ENCODE measurements at places on chromosomes 6 and 20. TPM values are rescaled to one million over a fixed set of nuclear protein-coding genes. Genes with fewer than 3 reads are reported as not detected.

- H3K4me3 ChIP-seq = no peak overlapping the region
- DNase-seq = no peak
- H3K27ac ChIP-seq = no peak overlapping the region
- H3K27me3 ChIP-seq = peaks cover 2% of the 10 kb centered on the region
Measured at GRCh38 chr6:134602123-134602522, 284.2 kb upstream of the SGK1 start.

TREML2 gene
- total RNA-seq = 4.5 TPM

- no peaks in the 10 kb centered on the region for H3K36me3 ChIP-seq
- no peak overlapping the region for H3K4me3 ChIP-seq
- no peaks in the 10 kb centered on the region for H3K27me3 ChIP-seq
- no peak overlapping the region for H3K27ac ChIP-seq
- DNase-seq = no peak
Measured at GRCh38 chr20:23293689-23294088, 56.9 kb upstream of the NXT1 start.

SLC35F1 gene
- not detected for total RNA-seq

- H3K27me3 ChIP-seq = peaks cover 5% of the 10 kb centered on the region
- DNase-seq = no peak
- no peaks in the 10 kb centered on the region for H3K4me1 ChIP-seq
- H3K36me3 ChIP-seq = no peaks in the 10 kb centered on the region
Measured at GRCh38 chr6:72367439-72367838, 254.4 kb upstream of the KCNQ5 start.

DNA sequence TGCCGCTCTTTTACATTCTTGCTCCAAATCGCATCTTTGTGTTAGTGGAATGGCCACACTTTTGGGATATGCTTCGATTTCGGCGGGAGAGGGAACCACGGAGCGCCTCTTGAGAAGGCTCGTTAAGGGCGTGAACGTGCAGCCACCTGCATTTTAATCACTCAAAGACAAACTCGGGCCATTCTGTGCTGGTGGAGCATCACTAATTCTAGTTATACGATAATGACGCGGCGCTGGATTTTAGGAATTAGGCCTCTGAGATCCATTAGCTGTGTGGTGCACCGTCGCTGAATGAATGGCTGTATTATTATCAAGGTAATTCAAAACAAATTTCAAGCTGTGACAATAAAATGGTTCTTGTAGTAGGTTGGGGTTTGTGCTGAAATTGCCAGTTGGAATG lies 305.6 kb downstream of the CDH4 start:
- H3K27ac ChIP-seq = no peak overlapping the region
- H3K4me3 ChIP-seq = no peak overlapping the region
- no peak for DNase-seq

DNA sequence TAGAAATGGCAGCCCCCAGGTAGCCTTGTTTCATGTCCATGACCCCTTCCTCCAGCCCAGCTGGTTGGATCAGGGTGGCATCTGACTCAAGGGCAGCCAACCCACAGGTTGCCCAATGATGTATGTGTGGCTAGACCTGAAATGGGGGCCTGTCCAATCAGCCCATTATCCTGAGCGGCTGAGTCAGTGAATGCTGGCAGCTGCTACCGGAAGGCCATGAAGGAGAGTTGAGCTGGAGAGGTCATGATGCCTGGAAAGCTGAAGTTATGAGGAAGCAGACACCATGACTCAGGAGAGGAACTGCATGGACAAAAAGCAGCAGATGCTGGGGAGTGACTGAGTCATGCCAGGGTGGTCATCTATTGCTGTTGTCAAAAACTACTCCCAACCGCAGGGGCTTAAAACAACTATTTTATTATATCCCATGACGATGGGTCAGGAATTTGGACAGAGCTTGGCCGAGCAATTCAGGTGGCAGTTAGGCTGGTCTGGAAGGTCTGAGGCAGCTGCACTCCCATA lies 67.3 kb downstream of the MDGA1 start:
- DNase-seq = no peak
- peaks cover 16% of the 10 kb centered on the region for H3K27me3 ChIP-seq
- H3K27ac ChIP-seq = no peak overlapping the region
- H3K4me3 ChIP-seq = no peak overlapping the region
- no peaks in the 10 kb centered on the region for H3K4me1 ChIP-seq

- H3K36me3 ChIP-seq = peaks cover 87% of the 10 kb centered on the region
- DNase-seq = no peak
- peaks cover 89% of the 10 kb centered on the region for H3K4me1 ChIP-seq
- peak overlapping the region; percentile 80 for H3K4me3 ChIP-seq
Measured at GRCh38 chr20:31712112-31712553, 10.5 kb downstream of the BCL2L1 start.

CDS2 gene
- 39.8 TPM for total RNA-seq

DNA sequence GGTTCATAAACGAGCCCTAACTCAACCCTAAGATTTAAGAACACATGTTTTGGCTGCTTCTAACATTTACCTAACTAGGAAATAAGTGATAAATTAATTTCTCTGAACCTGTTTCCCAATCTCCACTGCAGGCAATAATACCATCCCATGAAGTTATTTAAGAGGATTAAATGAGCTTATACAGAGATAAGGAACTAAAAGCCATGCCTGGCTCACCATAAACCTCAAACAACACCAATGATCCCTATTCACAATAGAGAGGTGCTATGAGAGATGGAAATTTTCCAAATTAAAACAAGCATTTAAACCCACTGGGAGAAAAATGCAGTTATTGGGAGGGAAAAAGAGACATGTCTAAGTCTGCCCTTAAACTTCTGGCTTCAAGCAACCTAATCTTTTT lies 33.9 kb upstream of the KLHL31 start:
- H3K4me1 ChIP-seq = peaks cover 9% of the 10 kb centered on the region
- H3K36me3 ChIP-seq = no peaks in the 10 kb centered on the region
- peaks cover 8% of the 10 kb centered on the region for H3K27me3 ChIP-seq
- no peak for DNase-seq

SLC32A1 gene
- not detected for total RNA-seq

DNA sequence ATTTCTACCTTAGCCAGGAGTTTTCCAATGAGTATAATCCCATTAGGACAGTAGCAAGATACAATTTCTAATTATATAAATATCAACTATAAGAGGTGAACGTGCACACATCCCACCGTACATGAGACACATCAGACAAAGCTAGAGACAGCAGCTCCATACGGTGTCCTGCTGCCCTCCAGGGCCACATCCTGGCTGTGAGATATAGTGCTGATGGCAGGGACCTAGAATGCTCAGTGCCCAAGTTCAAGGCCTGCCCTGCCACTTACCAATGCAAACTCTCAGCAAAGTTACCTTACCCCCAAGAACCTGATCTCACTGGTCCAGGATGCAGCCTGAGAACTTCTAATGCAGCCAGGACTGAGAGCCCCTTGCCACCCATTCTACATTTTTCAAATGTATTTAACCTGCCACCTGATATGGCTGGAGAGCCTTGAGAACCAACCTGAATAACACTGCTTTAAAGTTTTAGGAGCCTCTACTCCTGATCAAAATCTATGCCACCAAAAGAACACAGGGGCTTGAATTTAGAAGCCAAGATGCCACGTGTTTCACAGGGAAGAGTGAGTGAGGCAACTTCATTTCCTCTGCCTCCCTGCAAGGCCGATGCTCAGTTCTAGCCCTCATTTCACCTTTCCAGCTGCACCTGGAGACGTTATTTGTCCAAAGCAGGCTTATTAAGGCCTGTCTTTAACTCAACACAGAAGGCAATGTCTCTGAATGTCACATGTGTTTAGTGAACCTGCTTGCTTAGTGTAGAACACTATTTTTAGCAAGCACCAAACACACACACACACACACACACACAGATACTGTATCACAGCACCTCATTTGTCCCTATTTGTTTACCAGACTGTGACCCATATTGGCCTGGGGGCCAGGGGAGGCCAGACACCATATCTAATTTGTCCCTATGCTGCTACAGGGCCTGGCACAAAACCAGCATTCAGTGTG lies 6.1 kb downstream of the NFATC2 start:
- no peaks in the 10 kb centered on the region for H3K27me3 ChIP-seq

DNA sequence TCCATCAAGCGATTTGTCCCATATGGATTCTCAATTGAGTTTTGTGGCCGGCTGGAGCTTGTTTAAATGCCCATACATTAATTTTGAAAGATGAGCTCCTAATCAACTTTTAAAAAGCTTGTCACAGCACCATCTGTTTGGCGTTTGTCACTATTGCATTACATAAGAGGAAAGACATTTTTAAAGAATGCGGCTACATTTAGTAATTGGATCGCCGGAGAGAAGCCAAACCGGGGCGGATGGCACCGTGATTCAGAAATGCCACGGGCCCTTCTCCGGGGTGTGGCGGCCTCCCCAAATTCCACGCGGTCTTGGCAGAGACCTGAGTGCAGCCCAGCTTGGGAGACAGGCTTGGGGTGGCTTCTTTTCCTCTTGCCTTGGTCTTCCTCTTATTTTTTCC lies 67.7 kb upstream of the ZNFX1 start:
- no peak for DNase-seq
- H3K4me1 ChIP-seq = no peaks in the 10 kb centered on the region

- H3K4me1 ChIP-seq = no peaks in the 10 kb centered on the region
- no peak overlapping the region for H3K27ac ChIP-seq
- no peaks in the 10 kb centered on the region for H3K36me3 ChIP-seq
- peaks cover 9% of the 10 kb centered on the region for H3K27me3 ChIP-seq
Measured at GRCh38 chr20:33291830-33292355, 8.9 kb downstream of the BPIFB1 start.

GRCh38 chr6:24931718-24932691 lies 3.8 kb downstream of the RIPOR2 start:
- H3K4me1 ChIP-seq = peaks cover 89% of the 10 kb centered on the region
- H3K36me3 ChIP-seq = peaks cover 13% of the 10 kb centered on the region
- peak overlapping the region; percentile 96 for H3K27ac ChIP-seq
- peak overlapping the region; percentile 97 for H3K4me3 ChIP-seq
- DNase-seq = no peak

KCTD20 gene
- 62.4 TPM for total RNA-seq

DNA sequence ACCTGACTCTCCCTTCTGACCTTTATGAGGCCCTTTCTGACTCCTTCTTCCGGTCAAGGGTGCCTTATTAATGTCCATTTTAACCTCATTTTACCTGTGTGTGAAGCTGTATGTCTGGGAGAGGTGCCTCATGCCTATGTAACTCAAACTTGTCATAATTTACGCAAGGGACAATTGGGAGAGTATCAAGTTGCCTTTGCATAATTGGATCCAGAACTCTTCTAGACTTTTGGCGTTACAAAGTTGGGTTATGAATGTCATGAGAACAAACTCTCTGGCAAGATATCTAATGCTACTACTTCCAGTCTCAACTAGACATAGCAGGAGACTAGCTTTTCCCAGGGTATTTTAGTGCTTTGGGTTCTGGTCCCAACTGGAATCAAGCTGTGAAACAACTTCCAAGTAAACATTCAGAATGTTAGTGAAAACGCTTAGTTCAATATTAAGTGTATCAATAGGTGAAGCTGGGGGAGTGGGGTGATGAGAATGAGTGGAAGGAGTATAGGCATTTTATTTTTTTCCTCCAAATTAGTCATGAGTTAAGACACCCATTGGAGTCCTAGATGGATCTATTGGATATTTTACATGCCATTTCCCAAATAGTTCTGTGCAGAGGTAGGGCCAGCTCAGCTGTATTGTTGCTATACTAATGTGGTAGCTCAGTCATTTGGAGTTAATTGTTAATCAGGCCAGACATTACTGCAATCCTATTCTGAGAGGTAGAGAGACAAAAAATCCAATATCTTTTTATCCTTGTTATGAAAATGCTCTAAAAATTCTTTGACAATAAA lies 159.9 kb downstream of the TFAP2B start:
- H3K4me3 ChIP-seq = no peak overlapping the region
- H3K27me3 ChIP-seq = no peaks in the 10 kb centered on the region
- no peaks in the 10 kb centered on the region for H3K4me1 ChIP-seq

GRCh38 chr20:12653642-12654041 lies 355.1 kb upstream of the SPTLC3 start:
- H3K4me1 ChIP-seq = no peaks in the 10 kb centered on the region
- H3K27me3 ChIP-seq = no peaks in the 10 kb centered on the region
- no peaks in the 10 kb centered on the region for H3K36me3 ChIP-seq
- DNase-seq = no peak

DNA sequence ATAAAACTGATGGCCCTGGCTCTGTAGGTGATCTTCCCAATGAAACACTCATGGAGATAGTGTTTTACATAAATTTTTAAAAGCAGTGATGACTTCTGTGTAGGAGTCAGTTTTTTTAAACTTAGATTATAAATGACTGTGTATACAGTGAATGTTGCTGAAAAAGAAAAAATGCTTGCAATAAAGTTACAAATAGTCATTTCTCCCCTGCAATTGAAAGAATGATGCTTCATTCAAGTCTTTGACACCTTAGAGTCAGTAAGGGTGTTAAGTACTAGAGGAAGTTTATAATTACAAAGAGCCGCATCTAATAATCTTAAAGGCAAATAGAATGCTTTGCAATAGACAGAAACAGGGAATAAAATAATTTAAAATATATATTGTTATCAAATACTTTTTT lies 27.6 kb downstream of the ZNF292 start:
- H3K36me3 ChIP-seq = peaks cover 31% of the 10 kb centered on the region
- no peaks in the 10 kb centered on the region for H3K27me3 ChIP-seq
- peak overlapping the region; percentile 92 for H3K27ac ChIP-seq
- H3K4me3 ChIP-seq = no peak overlapping the region

GRCh38 chr6:23688650-23689049 lies 437.4 kb upstream of the NRSN1 start:
- no peaks in the 10 kb centered on the region for H3K27me3 ChIP-seq
- H3K27ac ChIP-seq = no peak overlapping the region
- no peak overlapping the region for H3K4me3 ChIP-seq
- no peaks in the 10 kb centered on the region for H3K36me3 ChIP-seq
- no peak for DNase-seq
- no peaks in the 10 kb centered on the region for H3K4me1 ChIP-seq

WFDC10B gene
- total RNA-seq = not detected

TP53TG5 gene
- total RNA-seq = 0.07 TPM

GRCh38 chr6:163775313-163775712 lies 360.8 kb downstream of the QKI start:
- no peaks in the 10 kb centered on the region for H3K36me3 ChIP-seq
- H3K4me3 ChIP-seq = no peak overlapping the region
- H3K27ac ChIP-seq = no peak overlapping the region
- no peak for DNase-seq

- H3K27ac ChIP-seq = no peak overlapping the region
- H3K36me3 ChIP-seq = no peaks in the 10 kb centered on the region
- H3K4me1 ChIP-seq = no peaks in the 10 kb centered on the region
- DNase-seq = no peak
Measured at GRCh38 chr6:19083801-19084200, 696.7 kb downstream of the RNF144B start.

HLA-DMB gene
- total RNA-seq = 2.8 TPM

DNA sequence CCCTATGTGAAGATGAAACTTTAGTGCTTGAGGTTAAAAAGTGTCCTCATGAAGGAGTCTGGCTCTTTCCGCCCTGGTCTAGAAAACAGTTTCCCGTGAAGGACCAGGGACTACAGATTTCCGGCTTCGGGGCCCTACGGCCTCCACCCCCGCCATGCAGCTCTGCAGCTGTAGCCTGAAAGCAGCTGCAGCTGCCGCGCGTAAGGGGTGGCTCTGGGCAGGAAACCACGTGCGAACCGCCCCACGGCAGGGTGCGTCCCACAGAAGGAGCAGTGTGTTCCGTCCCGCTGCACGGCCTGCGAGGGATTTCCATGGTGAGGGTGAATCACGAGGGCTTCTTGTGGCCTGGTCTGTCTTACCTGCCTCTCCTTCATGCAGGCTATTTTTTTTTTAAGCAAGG lies 117.0 kb downstream of the ERMARD start:
- peaks cover 2% of the 10 kb centered on the region for H3K27me3 ChIP-seq
- H3K4me3 ChIP-seq = no peak overlapping the region
- DNase-seq = peak; percentile 34
- H3K4me1 ChIP-seq = no peaks in the 10 kb centered on the region
- H3K27ac ChIP-seq = no peak overlapping the region

SLC25A27 gene
- total RNA-seq = not detected

All from activated T-helper 1 cell treated with anti-CD3 and anti-CD28 coated beads, Interleukin-12 subunit alpha, Interleukin-12 subunit beta, Interleukin-2, Interleukin-4 antibody, amounts not matched to agents 30 ng/mL and 10 ng/mL and 1 ng/mL, durations not matched to agents 14 hours and 24 hours and 36 hours (primary cell).